ENCODE measurements at places on chromosomes 12 and 14.

DNA sequence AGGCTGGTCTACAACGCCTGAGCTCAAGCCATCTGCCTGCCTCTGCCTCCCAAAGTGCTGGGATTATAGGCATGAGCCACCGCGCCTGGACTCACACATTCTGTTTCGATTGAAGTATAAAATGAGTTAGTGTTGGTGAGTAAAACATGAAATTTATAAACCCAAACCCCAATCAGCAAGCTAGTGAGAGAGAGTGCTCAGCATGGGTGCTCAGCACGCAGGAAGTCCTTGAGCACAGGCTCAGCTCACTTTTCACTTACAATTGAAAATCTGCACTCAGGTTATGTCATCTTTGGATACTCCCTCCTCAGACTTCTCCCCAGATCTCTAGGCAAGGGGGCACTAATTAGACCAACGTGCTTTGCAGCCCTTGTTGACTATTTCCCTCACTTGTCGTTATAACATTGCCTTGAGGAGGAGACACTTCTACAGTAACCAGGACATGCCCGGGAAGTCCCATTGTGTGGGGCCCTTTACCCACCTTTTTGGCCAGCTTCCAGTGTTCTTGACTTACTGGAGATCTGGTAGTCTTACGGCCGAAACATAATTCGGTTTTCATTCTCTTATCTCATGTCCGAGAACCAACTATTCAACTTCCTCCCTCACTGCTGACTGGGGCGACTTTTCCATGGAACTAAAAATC is 68.5 kb upstream of the AMN1 start:
- no peak for DNase-seq

- no peak for DNase-seq
These were observed 534.7 kb downstream of the RPS29 start for GRCh38 chr14:49051328-49052060.

- DNase-seq, result no peak
These were observed 31.2 kb upstream of the OTOGL start for GRCh38 chr12:80068173-80068572.

DNA sequence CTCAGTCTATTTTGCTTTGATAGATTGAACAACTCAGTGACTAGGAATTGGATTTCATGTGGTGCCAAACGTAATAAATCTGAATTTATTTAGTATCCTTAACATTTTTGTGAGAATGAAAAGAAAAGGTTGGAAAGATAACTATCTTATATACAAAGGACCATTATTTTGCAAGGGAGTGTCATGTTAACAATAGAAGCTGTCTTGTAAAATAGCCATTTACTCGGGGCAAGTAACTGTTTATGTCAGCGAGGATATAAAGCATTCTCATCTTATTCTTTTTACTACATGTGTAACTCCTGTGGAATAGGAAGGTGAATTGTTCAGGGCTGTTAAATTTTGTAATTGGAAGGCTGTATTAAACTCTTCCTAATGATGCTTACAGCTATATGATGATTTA is 5.9 kb downstream of the RERGL start:
- no peak for DNase-seq

- no peak for DNase-seq
These were observed 4.1 kb downstream of the CACNA2D4 start for GRCh38 chr12:1914114-1914911.

DNA sequence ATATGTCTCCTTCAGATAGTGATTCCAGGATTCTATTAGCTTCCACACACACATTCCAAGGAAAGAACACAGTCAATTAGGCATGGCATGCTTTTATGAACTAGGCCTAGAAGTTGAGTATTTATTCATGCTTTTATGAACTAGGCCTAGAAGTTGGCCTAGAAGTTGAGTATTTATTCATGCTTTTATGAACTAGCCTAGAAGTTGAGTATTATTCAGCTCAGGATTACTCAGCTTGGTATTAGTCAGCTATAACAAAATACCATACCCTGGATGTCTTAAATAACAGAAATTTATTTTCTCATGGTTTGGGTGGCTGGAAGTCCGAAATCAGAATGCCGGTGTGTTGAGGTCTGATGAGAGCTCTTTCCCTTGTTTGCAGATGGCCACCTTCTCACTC is 442.7 kb upstream of the FLRT2 start:
- no peak for DNase-seq

- no peak for DNase-seq
These were observed 201.2 kb downstream of the SEC23A start for GRCh38 chr14:38901791-38902190.

- no peak for DNase-seq
These were observed 42.4 kb downstream of the ITPR2 start for GRCh38 chr12:26790645-26790994.

GRCh38 chr14:89564989-89565388 is 148.0 kb upstream of the FOXN3 start:
- no peak for DNase-seq

DNA sequence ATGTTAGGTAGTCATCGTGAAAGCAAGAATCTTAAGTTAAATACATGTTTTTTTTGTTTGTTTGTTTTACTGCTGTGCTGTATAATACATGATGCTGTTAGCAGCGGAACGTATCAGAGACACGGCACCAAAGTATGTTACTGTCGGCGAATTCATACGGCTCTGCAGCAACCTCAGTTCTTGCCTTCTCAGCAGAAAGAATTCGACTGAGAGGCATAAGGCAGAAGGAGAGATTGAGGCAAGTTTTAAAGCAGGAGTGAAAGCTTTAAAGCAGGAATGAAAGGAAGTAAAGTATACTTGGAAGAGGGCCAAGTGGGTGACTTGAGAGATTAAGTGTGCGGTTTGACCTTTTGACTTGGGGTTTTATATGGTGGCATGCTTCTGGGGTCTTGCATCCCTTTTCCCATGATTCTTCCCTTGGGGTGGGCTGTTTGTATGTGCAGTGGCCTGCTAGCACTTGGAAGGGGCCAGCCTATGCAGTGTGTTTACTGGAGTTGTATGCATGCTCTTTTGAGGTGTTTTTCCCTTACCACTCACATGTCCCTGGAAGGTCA is 23.7 kb downstream of the LEMD3 start:
- no peak for DNase-seq
